ENCODE measurements at places on chromosomes 2 and 18. TPM values are rescaled to one million over a fixed set of nuclear protein-coding genes. Genes with fewer than 3 reads are reported as not detected.

GRCh38 chr2:15906778-15907177 lies 33.6 kb upstream of the MYCN start:
- DNase-seq: no peak

GRCh38 chr18:62964432-62964831 lies 249.1 kb downstream of the PHLPP1 start:
- DNase-seq: no peak

DNA sequence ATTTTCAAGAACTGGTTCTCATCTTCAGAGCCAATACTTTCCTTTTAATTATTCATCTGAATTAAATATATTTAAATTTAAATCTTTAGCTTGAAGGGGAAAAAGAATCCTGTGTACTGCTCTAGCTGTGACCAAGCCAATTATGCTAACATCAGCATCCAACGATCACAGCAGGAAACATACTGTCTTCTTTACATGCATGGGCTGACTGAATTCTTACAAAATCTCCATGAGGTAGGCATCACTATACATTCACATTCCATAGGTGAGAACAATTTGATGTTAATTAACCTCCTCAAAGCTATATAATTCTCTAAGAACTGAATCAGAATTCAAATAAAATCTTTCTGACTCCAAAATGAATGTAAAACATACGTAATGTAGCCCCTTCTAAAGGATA lies 118.8 kb upstream of the MAP2 start:
- DNase-seq: no peak

RAB27B gene
- total RNA-seq: 0.99 TPM

CRYGD gene
- not detected for total RNA-seq

AMER3 gene
- total RNA-seq: not detected

ORC2 gene
- total RNA-seq: 11.1 TPM

LHCGR gene
- total RNA-seq: not detected

FAM237A gene
- not detected for total RNA-seq

Measured in glomerular endothelial cell (primary cell).